ENCODE measurements at places on chromosomes 12 and 14.

- DNase-seq: no peak
These were observed 29.6 kb downstream of the ARL6IP4 start for GRCh38 chr12:123010110-123010509.

- DNase-seq: no peak
These were observed 486.2 kb downstream of the RAD51B start for GRCh38 chr14:68305738-68306137.

- no peak for DNase-seq
These were observed 32.7 kb downstream of the CCDC175 start for GRCh38 chr14:59543873-59544272.

DNA sequence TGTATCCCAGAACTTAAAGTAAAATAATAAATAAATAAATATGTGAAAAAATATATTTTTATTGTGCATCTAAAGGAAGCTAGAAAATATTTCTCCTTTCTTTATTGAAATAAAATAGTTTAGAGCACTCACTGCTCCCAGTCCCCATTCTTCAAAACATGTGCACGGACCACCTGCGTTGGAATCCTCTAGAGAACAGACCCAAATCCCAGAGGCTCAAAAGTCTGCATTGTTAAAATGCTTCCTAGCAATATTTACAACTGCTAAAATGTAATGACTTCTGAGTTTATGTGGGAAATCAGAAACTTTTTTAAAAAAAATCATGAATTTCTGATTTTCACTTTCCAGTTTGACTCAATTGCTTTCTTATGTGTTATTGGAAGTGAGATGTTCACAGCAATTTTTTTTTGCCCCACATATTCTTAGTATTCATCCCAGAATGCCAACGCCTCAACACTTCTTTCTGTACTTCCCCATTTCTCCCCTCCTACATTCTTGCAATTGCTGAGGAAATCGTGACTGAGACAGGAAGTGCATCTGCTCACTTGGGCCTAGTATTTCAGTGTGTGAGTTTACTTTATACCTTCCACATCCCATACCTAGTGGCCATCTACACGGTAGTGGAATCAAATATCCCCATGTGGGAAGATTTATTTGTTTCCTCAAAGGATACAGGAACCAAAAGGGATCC lies 116.0 kb upstream of the FLRT2 start:
- no peak for DNase-seq

DNA sequence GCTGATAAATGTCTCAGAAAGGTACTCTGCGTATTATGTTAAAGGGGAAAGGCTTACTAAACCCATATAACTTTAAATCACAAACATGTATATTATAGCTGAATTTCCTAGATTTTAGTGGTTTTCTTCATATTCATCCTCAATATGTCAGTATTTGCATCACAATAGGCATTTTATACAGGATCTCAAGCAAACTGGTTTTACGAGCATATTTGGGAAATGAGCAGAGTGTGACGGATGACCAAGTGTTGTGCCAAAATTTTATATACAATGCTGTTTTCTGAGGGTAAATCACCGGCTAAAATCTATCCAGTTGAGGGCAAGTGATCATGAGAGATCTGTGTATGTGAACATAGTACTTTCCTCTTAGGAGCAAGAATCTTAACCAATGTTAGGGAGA lies 8.4 kb downstream of the CPM start:
- no peak for DNase-seq

DNA sequence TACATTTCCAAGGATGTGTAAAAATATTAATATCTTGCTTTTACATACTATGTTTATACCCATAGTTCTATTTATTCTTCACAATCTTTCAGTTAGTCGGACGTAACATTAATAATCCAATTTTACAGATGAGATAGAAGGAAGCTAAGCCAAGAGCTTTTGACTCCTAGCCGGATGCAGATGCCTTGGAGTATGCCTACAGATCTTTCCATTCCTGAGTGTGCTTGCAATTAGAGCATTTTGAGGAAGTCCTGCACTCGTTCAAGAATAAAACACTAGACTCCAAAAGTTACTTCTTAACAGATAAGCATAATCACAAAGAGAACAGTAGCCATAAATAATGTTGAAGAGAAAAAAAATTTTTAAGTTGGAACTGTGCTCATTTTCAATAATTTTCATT lies 337.6 kb upstream of the CLEC14A start:
- no peak for DNase-seq

GRCh38 chr12:127606476-127607015 lies 660.4 kb upstream of the TMEM132C start:
- DNase-seq: peak; percentile 9

DNA sequence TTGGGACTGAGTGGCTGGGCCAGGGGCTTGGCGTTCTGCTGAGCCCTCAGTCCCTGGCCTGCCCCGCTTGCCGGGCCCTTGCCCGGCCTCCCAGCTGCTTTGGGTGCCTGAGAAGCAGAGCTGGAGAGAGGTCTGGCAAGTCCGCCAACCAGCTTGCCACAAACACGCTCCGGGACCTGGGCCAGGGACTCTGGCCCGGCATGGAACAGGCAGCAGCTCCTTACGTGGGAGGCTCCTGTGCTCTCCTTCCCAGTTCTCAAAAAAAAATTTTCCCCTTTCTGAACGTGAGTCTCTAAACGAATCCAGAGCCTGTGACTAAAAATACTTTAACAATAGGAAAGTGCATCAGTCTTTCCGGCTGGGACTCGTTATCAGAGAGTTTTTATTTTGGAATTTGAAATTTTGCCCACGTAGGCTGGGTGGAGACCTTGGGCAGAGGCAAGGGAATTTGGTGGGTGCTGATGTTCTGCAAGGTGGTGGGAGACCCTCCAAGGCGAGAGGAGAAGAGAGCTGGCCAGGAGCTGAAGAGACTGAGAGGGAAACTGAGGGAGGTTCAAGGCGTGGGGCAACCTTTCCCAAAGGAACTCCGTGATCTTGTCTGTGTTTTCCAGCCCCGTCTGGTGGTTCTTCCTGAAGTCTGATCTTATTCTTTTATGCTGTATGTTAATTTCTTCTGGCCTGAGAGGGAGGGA lies 6.8 kb upstream of the NR4A1 start:
- no peak for DNase-seq

DNA sequence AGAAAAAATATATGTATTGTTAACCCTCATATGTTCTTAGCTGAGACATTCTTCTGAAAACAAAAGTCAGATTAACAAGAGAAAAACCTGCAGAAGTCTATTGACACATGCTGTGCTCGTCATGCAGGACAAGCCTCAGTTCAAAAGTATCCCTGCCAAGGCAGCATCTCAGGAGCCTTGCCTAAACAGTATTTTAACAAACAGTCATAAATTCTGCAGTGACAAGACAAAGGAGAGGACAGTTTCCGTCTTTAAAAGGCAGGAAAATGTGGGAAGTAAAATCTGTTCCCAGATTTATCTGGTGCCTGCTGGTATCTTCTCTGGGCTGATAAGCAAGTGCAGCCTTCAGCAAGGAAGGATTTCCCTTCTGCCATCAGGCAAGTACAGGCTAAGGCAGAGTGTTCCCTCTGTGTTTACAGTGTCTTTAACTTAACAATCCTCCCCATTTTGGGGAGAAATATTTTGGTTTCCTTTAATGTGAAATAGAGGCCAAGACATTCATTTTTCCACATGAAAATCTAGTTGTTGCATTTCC lies 480.2 kb upstream of the CCDC196 start:
- no peak for DNase-seq

GRCh38 chr12:77767756-77768343 lies 62.8 kb upstream of the NAV3 start:
- DNase-seq: no peak

DNA sequence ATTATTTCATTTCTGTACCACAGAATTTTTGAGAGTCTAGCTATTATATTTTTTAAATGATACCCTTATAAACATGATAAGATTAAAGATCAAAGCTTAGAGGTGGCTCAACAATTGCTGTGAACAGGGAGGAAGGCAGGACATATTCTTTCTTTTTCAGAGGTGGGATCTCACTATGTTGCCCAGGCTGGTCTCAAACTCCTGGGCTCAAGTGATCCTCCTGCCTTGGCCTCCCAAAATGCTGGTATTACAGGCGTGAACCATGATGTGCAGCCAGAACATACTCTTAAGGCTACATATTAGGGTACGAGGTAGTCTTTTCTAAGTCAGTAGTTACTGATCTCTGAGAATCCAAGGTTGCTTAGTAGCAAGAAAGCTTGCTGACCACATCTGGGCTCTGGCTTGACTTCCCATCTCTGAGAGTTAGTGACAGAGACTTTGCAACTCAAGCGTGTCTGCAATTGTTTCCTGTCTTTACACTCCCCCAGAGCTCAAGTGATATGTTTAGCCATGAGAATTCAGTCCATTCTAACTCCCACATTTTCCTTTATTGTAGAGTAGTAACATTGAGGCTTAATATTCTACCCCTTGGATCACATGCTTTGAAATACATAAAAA lies 8.6 kb downstream of the RAB5B start:
- no peak for DNase-seq

- no peak for DNase-seq
These were observed 192.6 kb downstream of the SLC6A15 start for GRCh38 chr12:84719997-84720396.

GRCh38 chr12:9079082-9079481 lies 36.6 kb downstream of the A2M start:
- DNase-seq: no peak

- no peak for DNase-seq
These were observed 1.5 kb downstream of the BATF start for GRCh38 chr14:75523771-75524171.

DNA sequence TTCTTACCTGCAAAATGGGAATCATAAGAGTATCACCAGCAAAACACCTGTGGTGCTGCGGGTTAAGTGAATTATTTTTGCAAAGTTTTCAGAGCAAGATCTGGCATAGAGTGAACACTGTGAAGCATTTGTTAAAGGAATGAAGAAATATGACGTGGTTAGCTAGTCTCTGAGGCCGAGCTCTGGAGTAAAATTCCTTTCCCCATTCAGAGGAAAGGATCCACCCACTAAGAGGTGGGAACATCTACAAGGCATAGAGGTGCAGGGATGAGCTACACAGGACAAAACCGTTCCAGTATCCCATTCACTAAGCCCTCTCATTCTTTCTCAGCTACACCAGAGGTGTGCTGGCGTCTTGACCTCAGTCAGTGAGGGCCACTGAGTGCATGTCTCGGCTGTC lies 48.5 kb downstream of the JAG2 start:
- DNase-seq: no peak

DNA sequence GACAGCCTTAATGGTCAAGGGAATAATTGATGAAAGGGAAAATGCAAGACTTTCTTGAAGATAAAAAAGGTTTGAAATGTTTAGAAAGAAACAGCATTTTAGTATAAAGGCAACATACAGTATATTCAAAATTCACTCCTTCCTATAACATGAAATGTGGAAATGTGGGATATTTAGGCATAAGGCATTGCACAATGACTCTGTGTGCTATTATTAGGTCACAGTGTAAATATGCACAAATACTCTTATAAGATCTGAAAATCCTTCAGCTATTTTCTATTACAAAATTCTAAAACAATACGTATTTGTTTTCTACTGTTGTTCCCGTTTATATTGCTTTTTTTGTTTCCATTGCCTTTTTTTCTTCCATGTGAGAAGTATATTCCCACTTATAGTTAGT lies 127.7 kb downstream of the SLC16A7 start:
- no peak for DNase-seq

- DNase-seq: peak; percentile 21
These were observed 143.5 kb downstream of the RIMBP2 start for GRCh38 chr12:130572553-130572952.

DNA sequence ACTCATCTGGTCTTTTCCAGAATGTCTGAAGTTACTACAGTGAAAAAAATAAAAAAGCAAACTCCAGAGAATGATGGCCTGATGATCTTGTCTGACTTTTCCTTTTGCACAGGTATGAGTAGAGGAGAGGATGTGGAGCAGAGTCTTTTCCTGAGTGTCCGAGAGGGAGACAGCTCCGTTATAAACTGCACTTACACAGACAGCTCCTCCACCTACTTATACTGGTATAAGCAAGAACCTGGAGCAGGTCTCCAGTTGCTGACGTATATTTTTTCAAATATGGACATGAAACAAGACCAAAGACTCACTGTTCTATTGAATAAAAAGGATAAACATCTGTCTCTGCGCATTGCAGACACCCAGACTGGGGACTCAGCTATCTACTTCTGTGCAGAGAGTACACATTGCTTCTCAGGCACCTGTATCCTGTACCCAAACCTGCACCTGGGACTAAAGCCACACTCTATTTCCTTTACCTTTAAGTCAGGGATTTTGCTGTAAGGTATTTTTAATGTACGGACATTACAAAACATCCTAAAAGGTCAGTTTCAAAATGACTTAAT lies 75.8 kb upstream of the OR4E1 start:
- no peak for DNase-seq

DNA sequence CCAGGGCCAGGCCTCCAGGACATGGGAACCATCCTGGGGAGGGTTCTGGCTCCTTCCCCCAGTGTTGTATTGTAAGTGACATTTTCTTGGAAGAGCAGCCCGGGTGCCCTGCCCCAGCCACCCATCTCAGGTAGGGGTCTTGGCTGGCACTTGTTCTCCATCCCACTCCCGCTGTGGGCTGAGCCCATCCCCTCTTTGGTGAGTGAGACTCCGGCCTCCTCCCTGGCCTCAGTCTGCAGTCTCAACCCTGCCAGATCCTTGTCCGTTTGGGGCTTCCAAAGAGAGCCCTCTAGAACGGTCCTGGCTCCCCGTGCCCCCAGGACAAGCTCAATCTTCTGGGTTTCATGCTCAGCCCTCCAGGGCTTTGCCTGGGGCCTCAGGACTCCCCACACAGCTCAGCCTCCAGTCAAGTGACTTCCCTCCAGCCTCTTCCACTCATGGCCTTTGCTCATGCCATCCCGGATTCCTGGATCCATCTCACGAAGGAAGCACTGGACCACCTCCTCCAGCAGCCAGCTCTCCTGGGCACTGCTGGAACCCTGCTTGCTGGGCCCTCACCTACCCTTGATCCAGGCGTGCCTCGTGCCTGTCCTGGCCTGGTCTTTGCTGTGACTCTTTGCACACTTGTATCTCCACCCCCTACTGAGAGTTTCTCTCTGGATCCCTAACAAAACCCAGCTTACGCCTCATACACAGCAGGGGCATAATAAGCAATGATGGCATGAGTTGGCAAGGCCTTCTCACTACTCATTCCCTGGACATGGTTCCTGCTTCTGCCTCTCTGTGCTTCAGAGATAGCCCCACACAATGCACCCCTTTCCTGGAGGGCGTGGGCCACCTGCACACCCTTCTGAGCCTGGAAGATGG lies 297.4 kb upstream of the RTL1 start:
- no peak for DNase-seq

Data from NCI-H2171 treated with DMSO at 0.1 percent for 48 hours (cell line).